ENCODE measurements at places on chromosomes 6 and 20.

DNA sequence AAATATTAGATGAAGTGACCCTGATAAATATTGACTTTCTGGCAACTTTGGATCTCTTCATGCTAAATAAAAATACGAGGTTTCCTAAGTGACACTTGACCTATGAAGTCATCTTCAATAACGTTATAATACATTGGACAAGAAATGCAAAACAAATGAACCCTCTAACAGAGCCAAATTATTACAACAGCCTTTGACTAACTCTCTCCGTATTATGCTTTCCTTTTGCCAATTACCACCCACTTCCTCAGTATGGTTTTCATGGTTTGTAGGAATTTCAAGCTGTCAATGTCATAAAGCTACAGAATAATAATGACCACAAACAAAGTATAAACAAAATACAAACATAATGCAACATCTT is 210.5 kb downstream of the MOXD1 start:
- DNase-seq: peak; percentile 44

DNA sequence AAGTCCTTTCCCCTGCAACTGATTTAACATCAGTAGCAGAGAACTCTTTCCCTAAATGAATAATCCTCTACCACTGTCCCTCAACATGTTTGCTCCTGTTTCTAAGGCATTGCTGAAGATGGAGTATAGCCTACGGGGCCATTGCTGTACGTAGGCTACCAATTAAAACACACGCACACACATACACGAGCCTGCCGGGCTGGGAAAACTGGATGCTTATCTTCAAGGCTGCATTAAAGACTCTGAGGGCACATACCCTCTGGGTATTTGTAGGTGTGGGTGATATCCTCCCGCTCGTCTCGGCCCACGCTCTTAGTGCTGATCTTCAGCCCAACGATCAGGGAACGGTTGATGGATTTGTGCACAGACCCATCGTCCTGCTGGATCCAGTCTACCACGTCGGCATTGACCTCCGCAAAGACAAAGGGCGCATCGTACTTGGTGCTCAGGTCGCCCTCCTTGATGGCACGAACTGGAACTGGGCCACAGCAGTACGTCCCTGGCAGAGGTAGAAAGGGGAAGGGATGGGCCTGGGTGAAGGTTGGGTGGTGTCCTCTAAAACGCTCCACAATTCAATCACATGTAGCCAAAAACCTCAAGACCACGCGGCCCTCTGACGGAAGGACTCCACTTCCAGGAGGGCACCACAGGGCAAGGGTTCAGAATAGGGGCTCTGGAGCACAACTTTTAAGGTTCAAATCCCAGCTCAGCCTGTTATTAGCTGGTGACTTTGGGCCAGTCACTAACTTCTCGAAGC is 25.7 kb downstream of the TGM2 start:
- DNase-seq: no peak

DNA sequence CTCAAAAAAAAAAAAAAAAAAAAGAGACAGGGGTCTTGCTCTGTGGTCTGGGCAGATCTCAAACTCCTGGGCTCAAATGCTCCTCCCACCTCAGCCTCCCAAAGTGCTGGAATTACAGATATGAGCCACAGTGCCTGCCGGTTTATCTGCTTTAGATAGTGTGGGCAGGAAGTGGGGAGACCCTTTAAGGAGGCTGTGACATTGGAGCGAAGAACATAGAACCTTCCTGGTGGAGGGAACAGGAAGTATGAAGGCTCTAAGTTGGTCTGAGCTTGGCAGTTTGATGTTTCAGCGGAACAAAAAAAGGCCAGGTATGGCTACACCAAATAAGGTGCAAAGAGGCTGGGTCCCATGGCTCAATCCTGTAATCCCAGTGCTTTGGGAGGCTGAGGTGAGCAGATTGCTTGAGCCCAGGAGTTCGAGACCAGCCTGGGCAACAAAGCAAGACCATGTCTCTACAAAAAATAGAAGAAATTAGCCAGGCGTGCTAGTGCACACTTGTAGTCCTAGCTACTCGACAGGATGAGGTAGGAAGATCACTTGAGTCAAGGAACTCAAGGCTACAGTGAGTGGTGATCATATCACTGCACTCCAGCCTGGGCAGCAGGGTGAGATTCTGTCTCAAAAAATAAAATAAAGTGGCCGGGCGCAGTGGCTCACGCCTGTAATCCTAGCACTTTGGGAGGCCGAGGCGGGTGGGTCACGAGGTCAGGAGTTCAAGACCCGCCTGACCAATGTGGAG is 8.7 kb upstream of the ZMYND8 start:
- no peak for DNase-seq

DNA sequence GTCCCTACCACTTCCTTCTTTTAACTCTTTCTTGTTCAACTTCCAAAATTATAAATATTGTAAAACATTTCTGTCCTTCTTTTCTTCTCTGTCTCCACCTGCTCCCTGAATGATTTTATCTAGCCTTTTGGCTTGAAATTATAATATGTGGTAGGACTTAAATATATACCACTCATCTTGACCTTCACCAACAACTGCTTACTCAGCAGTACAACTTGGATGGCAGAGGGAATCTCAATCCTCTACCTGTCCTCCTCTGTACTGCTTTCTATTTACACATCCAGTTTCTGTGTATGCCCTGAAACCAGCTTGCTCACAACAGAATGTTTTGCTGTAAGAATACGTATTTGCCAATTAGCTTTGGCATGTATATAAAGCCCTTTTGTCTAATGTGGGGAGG is 1392.5 kb downstream of the EPHA7 start:
- DNase-seq: no peak

- DNase-seq: no peak
Observed at GRCh38 chr20:33474097-33474873, 15.6 kb upstream of the CBFA2T2 start.

Measured in fibroblast of skin of scalp (primary cell).